Testis (tissue), 5 donors: ENCODE measurements at places on chromosomes 6 and 20. TPM values are rescaled to one million over a fixed set of nuclear protein-coding genes. Genes with fewer than 3 reads are reported as not detected.

DNA sequence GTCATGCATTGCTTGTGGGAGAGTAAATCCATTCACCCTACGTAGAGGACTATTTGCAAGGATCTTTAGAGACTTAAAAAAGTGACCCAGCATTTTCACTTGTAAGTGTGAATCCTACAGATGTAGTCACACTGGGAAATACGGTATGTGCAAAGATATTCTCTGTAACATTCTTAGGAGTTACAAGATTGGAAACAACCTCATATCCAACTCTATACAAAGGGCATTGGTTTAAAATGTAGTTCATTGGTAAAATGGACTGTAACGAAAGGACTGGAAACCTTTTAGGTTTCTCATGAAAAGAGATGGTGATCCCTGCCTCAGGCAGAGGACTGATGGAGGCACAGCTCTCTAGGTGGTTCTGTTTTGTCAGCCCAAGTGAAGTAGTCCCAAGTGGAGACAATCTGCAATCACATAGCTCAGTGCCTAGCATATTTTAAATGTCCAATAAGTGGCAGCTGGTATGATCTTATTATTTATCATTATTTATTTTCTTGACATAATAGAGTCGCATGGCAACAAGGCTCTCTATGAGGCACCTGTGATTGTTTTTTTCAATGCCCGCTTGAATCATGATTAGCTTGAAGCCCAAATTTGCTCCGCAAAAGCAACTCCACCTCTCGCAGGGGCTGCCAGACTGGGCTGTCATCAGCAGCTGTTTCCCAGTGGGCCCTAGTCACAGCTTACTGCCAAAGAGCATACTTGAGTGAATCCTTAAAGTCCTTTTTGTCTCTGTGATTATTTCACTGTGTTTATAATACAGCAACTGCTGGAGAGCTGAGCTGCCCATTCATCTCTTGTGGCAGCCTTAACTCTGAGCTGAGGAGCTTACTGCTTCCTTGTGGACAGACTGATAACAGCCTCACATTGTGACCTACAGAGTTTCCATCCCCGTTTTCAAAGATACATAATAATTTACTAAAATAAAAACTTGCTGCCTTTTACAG, 19.8 kb upstream of the ENPP1 start:
- DNase-seq = no peak

DNA sequence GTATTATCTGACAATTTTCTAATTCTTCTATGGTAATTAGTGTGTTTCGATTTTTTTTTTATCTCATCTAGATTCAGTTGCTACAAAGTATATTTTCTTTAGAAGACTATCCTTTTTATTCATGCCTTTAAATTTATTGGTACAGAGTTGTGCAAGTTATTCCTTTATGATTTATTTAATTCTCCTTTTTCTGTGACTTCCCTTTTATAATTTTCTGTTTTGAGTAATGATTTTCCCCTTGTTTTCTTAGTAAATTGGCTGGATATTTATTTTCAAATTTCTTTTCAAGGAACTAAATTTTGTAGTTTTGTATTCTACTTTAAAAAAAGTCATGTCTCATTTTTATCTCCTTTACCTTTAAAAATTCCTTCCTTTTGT, 2.4 kb upstream of the IL22RA2 start:
- DNase-seq = no peak

- DNase-seq = no peak
Observed at GRCh38 chr6:14278446-14278845, 160.9 kb downstream of the CD83 start.

DNA sequence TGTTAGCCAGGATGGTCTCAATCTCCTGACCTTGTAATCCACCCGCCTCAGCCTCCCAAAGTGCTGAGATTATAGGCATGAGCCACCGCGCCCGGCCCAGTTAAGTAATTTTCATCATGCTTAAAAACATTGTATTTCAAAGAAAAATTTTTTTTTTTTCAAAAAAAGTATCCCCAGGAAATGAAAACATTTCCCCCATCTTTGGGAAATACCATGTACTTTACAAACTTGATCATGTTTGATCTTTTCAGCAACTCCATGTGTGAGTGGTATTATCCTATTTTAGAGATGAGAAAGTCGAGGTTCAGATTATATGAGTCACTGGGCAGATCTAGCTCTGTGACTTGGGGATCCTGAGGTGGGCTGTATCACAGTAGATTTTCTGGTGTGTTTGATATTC, 11.8 kb downstream of the CHMP4B start:
- DNase-seq = no peak

DNA sequence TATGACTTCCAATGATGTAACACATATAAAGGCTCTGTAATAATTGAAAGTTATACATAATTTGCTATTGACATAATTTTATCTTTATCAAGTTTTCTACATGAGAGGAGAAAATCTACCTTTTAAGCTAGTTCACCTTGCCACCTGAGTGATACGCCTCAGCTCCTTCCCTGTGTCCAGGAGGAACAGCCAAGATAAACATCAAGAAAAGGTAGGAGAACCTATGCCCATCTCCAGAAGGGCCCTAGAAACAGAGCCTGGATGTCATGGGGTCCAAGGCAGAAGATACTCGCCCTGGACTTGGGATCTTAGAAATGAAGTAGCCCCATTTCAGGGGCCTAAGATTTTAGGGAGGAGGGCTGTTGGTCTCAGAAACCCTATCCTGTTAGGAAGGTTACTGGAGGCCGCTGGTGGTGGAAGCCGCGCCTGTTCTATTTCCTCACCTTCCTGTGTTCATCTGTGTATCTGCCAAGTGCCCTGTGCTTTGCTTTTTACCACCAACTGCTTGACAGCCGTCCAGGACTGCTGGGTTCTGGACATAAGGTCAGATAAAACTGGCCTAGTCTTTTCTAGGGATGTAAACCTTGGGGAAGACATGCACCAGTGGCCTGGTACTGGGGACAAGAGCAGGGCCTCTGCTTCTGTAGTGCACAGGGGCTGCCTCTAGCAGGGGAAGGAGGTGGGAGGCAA, 178.5 kb downstream of the ARID1B start:
- no peak for DNase-seq

DNA sequence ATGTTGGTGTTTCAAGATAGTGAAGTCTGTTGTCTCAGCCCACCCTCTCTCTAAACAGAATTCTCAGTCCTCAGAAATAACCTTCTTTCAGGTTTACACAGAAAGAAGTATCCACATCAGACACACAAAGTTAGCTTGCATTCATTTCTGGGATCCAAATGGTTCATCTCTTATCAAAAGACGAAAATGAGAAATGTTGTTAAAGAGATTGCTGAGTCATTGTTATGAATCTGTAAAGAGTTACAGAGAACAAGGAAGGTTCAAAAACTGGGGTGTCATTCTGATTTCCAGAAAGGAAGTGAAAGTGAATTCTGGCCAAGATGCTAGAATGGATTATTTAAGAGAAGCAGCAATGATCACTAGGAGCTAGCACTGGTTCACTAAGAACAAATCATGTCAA, 90.5 kb upstream of the ATXN1 start:
- DNase-seq = no peak

PXMP4 gene
- polyA plus RNA-seq = 6.8 TPM

DDX43 gene
- 24.5 TPM for polyA plus RNA-seq

EYA2 gene
- polyA plus RNA-seq = 16.2 TPM

C6orf163 gene
- polyA plus RNA-seq = 10.1 TPM

OPRL1 gene
- polyA plus RNA-seq = 9.4 TPM

WFDC10B gene
- polyA plus RNA-seq = 4.3 TPM
